CD14-positive monocyte (primary cell): ENCODE measurements at places on chromosomes 2 and 18.

DNA sequence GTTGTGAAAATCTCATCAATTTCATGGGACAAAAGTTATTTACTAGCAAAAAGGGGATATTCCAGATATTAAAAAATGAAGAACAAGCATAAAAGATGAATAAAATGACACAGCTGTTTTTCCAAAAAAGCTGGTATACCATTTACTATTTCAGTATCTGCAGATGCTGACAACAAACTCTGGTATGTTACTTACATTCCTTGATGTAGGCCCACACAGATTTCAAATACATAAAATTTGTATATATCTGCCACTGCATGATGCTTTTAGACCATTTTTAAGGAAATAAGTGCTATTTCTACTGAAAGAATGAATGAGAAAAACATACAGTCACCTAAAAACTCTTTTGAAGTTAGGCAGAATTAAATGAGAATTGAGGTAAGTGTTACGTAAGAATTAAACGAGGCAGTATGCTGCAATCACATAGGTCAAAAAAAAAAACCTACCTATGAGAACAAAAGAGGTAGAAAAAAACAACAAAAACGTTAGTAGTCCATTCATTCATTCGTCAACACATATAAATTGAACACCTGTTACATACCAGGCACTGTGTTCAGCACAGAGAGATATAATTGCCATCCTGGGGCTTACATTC lies 32.5 kb downstream of the ARL5A start:
- DNase-seq = no peak

- no peak for DNase-seq
These were observed at the start of gene SOX11 for GRCh38 chr2:5691985-5692529. Gene SOX11 (plus strand): TSS chr2:5692384. CDS start chr2:5692722, 338 bp downstream.

DNA sequence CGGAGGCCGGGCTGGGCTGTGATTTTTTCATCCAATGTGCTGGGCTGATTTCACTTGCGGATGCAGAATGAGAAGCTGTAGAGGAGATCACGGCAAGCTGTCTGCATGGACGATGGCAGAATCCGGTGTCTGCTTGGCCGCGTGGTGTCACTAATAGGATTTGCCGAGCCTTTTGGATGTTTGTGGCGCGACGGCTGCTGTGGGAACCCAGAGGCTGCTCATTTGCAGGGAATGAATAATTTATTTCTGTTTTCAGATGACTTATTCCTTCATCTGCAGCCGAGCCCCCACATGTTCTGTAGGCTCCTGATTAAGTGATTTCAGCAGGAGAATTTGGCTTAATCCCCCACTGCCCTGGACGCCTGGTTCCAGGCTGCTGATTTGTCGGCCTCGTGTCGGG lies 62.6 kb downstream of the ODC1 start:
- DNase-seq = no peak

DNA sequence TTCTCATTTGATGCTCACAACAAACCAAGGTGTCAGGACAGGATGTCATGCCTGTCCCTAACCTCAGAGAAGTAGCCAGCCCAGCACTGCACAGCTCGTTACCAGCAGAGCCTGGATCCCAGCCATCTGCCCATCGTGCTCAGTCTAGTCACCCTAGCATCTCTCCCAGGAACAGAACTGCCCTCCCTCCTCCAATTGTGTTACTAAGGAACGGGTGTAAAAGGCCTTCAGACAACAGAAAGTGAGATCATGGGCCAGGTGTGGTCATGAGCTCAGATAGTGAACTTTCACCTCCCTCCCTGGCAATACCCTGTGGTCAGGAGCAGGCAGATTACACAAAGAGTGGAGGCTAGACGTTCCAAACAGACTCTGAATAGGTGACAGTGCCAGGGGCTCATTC lies 111.8 kb upstream of the PPP1CB start:
- no peak for DNase-seq

- no peak for DNase-seq
These were observed 185.9 kb upstream of the TPO start for GRCh38 chr2:1227274-1227900.

DNA sequence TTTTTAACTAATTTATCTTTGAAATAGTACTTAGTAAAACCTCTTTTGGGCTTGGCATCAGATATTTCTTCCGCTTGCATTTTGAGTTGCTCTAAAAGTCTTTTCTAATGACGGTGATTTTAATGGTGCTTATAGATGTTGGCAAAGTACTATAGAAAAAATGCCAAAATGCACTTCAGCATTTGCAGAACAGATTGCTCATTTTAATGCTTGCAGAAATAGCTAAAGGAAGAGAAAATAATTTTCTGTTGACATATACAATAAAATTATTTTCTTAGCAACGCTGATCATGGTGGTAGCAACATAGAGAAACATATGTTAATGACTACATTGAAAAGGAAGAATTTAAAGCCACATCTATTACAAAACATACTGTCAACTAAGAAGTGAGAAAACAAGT lies 170.7 kb downstream of the STK39 start:
- DNase-seq = no peak

DNA sequence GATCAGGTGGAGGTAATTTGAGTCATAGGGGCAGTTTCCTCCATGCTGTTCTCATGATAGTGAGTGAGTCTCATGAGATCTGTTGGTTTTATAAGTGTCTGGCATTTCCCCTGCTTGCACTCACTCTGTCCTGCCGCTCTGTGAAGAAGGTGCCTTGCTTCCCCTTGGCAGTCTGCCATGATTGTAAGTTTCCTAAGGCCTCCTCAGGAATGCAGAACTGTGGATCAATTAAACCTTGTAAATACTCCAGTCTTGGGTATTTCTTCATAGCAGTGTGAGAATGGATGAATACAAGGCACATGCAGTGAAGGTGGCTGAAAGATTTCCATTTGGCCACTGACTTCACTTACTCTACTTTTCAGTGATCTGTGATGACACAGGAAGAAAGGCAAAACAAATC lies 133.7 kb downstream of the SH3BP4 start:
- DNase-seq = no peak

DNA sequence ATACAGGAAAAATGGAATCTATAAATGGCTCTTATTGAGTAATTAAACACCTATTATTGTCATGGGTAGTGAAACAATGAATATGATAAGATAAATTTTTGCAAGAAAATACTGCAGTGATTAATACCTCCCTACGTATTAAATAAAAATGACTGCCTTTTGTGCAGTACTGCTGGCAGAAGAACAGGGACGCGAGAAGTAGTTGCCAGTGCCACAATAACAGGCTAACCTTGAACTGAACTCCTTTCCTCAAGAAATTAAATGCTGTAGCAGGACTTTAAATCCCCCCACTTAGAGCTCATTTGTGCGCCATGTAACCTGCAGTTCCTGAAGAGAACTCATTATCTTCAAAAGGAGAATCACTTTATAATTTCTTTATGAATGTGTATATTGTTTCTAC lies 24.6 kb downstream of the FIGN start:
- DNase-seq = no peak

GRCh38 chr2:68482296-68482820 lies 15.0 kb downstream of the APLF start:
- no peak for DNase-seq

DNA sequence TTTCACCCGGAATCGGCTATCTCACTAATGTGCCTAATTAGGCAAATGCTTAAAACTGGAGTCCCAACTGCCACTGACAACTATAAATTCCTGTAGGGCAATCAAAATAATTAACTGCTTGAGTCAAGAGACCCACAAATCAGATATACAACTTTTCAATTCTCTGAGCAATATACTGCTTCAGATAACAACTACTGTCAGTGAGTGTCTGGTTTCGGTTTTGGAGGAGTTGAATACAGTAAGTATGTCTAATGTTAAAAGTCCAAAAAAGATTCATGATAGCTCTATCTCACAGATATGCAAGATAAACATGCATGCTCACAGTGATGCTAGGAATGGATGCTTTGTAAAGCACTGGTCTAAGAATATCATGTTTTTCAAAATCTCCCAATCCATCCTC lies 283.3 kb downstream of the NRXN1 start:
- DNase-seq = no peak

DNA sequence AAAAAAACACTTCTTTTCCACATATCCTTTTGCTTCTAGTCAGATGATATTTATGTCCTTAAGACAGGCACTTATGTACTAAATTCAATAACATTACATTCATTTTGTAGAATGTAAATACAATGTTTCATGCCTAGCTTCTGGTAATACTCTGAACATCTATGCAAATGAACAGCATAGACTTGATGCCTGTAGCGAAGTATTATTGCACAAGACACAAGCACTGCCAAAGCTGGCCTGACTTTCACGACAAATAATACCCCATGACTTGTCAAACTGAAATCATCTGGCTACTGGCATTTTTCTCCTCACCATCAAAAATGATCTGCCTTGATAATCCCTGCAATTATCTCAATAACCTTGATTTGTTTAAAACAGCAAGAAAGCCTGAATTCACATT lies 101.3 kb downstream of the L3MBTL4 start:
- DNase-seq = no peak

DNA sequence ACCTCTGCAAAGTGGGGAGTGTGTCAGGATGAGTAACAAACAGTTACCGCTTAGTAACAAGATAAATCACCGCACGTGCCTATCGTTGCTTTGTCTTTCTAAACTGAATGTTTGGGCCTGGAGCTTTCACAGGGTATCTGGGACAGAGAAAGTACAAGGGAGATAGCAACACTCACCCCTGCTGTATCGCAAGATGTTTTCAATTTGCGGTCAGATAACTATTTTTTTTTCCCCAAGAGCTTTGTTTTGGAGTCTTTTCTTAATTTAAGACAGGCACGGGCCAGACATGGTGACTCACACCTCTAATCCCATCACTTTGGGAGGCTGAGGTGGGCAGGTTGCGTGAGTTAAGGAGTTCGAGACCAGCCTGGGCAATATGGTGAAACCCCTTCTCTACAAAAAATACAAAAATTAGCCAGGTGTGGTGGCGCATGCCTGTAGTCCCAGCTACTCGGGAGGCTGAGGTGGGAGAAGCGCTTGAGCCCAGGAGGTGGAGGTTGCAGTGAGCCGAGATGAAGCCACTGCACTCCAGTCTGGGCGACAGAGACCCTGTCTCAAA lies 146.6 kb downstream of the GBX2 start:
- no peak for DNase-seq

DNA sequence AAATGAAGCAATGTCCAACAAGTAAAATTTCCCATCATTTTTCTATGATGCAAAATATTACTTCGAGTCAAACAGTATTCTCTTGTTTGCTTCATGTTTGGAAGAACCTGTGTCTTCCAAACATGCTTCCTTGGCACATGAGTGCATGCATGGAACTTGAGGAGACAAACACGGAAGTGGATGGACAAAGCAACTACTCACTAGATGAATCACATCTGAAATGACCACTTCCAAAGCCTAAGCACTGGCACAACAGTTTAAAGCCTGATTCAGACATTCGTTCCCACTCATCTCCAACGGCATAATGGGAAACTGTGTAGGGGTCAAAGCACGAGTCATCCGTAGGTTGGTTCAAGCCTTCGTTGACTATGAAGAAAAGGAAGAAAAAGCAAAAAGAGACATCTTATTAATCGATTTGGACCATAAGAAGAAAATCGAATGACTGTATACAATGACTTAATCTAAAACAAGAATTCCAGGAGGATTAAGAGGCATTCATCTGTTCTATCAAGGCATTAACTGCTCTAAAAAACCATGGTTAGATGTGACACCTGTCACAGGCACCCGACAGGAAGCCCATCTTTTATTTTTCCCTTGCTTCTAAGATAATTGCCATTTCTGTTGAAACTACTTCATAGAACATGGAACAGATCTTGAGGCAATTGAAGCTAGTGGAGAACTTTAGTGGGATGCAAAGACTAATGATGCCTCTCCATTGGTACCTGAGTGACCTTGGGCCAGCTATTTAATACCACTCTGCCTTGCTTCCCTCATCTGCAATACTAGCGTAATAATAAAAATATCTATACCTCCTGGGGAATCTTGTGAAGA lies 56.0 kb downstream of the ATIC start:
- no peak for DNase-seq

DNA sequence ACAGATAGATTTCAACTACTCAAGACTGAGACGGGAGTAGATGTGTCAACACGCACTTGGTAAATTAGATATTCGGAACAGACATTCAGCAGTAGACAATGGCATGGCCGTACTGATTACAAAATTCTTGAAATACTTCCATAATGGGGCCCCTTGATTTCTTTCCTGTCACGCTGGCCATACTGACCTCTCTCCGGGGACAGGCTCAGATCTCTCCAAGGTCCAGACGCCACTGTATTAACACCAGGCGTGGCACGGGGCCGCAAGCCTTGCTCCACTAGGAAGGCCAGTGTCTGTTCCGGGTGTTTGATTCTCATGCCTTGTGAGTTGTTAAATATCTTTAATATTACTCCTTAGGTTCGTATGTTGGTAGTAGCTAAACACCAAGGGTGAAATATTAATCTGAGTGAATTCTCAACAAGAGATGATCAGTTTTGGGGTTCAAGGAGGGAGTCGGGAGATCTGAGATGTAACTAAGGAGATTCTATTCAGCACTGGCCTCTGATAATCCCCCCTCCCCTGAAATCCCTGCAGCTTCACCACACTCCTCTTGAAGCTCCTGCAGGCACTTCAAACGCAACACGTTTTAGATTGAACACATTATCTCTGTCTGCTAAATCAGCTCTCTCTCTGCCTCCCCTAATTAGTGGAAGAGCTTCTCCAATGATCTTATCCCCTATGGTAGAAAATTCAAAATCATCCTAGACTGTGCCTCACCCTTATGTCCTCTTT lies 2.2 kb upstream of the EHD3 start:
- no peak for DNase-seq

GRCh38 chr2:241556746-241557145 lies 1.8 kb upstream of the BOK start:
- no peak for DNase-seq

GRCh38 chr18:11125492-11126315 lies 23.7 kb downstream of the PIEZO2 start:
- no peak for DNase-seq

DNA sequence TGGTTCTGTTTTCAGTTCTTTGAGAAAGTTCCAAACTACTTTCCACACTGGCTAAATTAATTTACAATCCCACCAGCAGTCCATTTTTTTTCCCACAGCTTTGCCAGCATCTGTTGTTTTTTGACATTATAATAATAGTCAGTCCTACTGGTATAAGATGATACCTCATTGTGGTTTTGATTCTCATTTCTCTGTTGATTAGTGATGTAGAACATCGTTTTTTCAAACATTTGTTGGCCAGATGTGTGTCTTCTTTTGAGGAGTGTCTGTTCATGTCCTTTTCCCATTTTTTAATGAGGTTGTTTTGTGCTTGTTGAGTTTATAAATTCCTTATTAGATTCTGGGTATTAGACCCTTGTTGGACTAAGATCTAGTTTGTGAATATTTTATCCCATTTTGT lies 376.8 kb upstream of the NT5C1B start:
- no peak for DNase-seq

GRCh38 chr2:163698857-163699256 lies 37.0 kb downstream of the FIGN start:
- DNase-seq = no peak

DNA sequence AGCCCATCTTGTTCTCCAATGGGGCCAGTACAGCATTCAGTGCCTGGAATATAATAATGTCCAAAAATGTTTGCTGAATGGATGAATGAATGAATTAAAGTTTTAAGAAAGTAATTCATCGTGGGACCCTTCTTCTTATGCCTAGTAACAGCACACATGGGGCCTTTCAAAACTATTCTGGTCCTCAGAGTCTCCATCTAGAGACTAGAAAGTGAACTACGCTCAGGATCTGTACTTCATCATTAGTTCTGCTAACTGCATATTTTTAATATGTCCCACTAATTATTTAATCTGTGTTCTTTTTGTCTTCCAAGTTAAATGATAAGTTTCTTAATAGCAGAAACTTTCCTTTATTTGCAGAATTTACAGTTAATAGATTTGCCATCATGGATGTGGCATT lies 172.5 kb downstream of the SMAD2 start:
- DNase-seq = no peak

GRCh38 chr2:38030635-38031355 lies 45.2 kb downstream of the CYP1B1 start:
- DNase-seq = no peak
